ENCODE measurements at places on chromosomes 11 and 22. TPM values are rescaled to one million over a fixed set of nuclear protein-coding genes. Genes with fewer than 3 reads are reported as not detected.

DNA sequence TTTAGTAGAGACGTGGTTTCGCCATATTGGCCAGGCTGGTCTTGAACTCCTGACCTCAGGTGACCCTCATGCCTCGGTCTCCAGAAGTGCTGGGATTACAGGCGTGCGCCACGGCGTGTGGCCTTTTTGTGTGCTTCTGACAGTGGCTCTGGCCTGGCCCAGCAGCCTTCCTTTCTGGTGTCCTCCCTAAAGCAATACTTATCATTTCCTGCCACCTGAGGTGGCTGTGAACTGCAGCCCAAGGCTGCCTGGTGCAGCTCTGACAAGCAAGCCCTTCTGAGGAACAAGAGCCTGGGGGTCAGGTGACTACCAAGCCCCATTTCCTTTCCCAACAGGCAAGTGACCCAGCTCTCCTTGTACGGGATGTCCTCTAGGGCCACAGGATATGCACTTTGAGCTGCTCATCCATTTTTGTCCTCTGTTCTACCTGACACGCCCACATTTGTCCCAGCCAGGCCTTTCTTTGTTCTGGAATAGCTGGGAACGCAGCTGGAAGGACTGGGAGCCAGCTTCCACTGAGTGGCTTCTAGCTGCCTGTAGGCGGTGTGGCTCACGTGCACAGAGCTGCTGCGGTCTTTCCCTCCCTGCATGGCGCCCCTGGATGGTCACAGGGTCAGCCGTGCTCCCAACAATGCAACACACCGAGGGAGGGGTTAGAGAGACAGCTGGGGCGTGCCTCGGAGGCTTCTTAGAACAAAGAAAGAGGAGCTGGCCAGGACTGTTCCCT lies 12.3 kb upstream of the BID start:
- DNase-seq = peak; percentile 97

Gene YAP1
- total RNA-seq = 69.1 TPM

DNA sequence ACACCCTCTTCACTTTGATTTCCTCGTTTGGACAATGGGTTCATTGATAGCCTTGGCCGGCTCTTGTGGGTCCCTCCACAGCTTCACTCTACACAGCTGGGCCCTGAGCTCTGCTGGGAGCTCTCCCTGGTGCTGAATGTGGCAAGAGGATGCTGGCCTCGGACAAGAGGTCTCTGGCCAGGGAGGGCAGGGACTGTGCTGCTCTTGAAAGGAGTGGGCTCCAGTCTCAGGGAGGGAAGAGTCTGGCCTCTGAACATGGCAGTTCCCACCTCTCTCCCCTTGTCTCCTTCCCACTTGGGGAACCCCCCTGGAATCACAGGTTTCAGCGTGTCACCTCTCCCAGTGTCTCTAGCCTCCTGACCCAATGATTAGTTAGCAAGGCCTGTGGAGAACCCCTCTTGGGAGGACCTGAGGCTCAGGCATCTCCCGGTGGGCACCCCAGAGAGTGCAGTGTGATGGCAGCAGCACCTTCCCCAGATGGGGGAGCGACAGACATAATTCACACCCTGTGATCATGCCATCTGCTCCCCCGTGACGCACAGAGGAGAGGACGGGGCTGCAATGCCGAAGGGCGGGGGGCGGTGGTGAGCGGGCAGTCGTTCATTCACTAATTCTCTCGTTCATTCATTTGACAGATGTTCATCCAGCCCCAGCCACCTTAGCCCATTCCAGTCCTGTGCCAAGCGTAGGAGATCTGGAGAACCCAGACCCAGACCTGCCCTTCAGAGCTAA lies 2.8 kb upstream of the CABP7 start:
- peak; percentile 91 for DNase-seq

DNA sequence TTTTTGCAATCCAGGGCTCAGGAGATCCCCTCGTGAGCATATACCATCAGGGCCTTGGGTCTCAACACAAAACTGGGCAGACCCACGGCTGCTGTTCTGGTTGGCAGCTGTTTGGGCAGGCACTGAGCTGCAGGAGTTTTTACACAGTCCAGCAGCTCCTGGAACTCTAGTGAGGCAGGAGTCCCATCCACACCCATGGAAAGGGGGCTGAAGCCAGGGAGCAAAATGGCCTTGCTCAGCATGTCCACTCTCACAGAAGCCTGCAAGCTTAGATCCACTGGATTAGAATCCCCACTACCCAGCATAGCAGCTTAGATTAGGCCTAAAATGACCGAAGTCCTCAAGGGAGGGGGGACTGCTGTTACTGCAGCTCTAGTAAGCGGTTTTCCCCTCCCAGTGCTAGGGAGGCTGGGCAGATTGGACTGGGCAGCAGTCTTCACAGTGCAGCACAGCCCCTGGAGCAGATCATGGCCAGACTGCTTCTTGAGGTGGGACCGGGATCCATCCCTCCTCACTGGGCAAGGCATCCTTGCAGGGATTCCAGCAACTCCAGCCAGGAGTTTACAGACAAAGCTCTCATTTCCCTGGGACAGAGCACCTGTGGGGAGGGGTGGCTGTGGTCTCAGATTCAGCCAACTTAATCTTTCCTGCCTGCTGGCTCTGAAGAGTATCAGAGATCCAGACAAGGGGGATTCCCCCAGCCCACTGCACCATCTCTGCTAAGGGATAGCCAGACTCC lies 36.4 kb upstream of the CARD16 start:
- DNase-seq = no peak

Gene ANO3
- not detected for total RNA-seq

- peak; percentile 13 for DNase-seq
Measured at GRCh38 chr11:107017433-107018218, 650 bp downstream of the GUCY1A2 start.

- DNase-seq = peak; percentile 97
Measured at GRCh38 chr22:46006379-46007002, 29.5 kb upstream of the WNT7B start.

DNA sequence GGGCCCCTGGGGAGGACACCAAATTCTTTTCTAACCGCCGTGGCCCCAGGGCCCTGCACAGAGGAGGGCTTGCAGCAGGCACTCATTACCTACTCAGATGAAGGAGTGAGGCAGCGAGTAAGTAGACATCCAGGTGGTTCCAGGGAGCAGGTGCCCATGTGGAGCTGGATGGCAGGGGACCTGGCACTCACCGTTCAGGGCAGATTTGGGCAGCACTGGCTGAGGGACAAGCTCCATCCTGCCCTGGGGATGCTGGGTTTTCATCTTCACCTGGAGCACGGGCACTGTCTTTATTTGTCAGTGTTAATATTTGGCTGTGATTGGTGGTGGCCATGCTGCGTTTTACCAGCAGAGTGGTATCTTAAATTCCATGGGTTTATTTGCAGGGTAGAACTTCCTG lies 1182.7 kb downstream of the BRD1 start:
- no peak for DNase-seq

Gene GRIK4
- total RNA-seq = 0.52 TPM

Gene WBP2NL
- total RNA-seq = not detected

DNA sequence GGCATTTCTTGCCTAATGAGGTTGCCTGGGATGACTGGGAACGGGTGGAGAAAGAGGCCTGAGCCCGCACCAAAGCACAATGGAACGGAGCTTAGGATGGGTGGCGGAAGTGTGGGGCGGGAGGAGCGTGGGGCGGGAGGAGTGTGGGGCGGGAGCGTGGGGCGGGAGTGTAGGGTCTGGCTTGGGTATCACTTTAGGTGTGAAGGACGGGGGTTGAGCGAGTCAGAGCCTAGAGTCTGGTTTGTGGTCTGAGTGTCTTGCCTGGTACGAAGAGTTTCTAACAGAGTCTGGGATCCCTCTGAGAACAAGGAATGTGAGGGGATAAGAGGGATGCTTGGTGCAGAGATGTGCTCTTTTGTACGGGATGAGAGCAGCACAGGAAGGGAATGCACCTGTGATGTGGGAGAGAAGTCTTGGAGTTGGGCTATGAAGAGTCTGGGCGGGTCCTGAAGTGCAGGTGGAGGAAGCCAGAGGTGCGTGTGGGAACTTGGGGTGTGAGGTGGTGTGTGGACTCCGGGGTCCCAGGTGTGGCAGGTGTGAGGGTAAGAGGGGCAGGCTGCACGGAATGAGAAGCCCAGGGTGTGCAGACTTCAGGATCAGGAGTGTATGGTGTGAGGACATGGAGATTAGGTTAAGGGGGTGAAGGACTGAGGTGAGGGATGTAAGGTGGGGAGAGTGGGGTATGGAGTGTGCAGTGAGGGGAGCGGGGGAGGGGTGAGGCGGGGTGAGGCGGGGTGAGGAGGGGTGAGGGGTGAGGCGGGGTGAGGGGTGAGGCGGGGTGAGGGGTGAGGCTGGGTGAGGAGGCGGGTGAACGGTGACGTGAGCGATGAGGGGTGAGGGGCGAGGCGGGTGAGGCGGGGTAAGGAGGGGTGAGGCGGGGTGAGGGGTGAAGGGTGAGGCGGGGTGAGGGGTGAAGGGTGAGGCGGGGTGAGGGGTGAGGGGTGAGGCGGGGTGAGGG lies 1.0 kb downstream of the SYCE3 start:
- no peak for DNase-seq

- DNase-seq = no peak
Measured at GRCh38 chr11:41458641-41459040, 811 bp downstream of the LRRC4C start.

DNA sequence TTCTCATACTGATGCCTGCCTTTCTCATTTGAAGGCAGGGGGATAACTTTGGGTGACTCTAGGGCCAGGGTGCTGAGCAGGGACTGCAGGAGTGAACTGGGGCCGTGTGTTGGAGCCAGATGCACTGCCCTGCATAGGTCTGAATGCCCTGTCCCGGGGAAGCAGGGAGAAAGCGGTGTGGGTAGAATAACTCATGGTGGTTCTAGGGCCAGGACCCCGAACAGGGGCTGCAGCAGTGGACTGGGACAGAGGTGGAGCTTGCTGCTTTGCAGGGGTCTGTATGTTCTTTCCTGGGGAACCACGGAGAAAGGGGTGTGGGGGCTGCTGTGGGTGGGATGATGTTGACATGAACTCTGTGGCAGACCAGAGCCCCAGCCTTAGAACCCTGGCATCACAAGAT lies 52.9 kb downstream of the GAB4 start:
- no peak for DNase-seq

GRCh38 chr11:106957030-106957482 lies 61.2 kb downstream of the GUCY1A2 start:
- no peak for DNase-seq

GRCh38 chr11:113504586-113504985 lies 29.4 kb upstream of the DRD2 start:
- no peak for DNase-seq

- DNase-seq = peak; percentile 92
Measured at GRCh38 chr11:130865091-130865773, 51.0 kb downstream of the SNX19 start.

Gene UBQLNL
- total RNA-seq = 0.32 TPM

GRCh38 chr11:2178906-2179494 lies 7.4 kb upstream of the TH start:
- peak; percentile 79 for DNase-seq

DNA sequence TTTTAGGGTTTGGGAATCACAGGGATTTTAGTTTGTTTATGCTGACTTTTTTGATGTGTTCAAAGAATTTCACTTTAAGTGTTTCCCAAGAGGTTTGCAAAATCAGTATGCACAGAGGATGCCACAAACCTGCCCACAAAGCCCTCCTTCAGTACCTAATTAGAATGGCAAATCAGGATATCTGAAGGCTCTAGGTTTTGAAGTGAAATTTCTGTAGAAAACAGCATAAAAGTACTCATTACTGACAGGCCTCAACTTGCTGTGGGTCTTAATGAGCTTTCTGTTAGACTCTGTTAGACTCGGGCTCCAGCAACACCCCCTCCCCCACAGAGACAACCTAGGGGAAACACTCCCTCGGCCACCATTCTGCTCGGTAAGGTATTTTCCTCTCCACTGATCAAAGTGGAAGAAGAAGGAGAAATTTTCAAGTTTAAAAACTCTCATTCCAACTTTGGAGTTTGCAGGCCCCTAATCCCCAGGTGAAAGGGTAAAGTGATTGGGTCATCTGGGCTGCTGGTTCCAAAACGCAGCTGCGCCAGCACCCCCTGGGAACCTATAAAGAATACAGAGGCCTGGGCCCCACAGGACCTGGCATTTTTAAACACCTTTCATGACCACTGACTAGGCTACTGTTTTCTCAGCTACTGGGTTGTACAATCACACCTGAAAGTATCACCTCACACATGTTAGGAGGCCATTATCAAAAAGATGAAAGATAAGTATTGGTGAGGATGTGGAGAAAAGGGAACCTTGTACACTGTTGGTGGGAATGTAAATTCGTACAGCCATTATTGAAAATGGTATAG lies 67.5 kb downstream of the PLEKHA7 start:
- DNase-seq = no peak

DNA sequence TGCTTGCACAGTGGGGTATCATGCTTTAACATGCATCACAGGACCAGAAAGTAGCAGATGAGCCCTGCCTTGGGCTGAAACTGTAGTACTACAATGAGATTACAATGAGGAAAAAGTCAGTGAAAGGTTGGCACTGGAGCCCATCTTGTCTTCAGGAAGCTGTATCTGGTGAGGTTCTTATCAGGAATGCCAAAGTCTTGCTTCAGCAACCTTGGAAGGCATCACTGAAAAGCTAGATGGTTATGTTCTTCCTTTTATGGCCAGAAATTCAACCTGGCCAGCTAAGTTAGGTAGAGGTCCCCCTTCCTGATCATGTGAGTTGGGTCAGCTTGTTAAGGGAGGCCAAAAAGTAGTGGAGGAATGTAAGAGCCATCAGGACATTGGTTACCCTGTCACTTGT lies 254.0 kb upstream of the FAT3 start:
- DNase-seq = no peak

Gene TNNI2
- total RNA-seq = 432 TPM

- DNase-seq = no peak
Measured at GRCh38 chr22:48365386-48365785, 1462.3 kb downstream of the BRD1 start.

- peak; percentile 50 for DNase-seq
Measured at GRCh38 chr22:29587938-29588699, 7.2 kb upstream of the NIPSNAP1 start.

DNA sequence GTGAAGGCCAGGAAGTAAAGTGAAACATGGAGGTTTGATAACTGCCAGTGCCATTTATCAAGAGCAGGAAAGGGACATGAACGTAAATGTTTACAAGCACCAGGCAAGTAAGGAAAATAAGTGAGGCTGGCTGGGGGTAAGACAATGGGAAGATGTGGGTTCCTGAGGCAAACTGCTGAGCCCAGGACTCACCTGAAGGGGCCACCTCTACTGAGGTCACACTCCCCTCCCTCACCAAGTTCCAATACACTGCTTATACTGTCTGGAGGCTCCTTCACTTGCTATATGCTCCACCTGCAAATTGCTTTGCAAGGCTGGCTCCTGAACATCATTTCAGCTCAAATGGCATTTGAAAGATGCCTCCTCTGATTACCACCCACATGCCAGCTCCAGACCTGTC lies 10.3 kb upstream of the ZC3H12C start:
- no peak for DNase-seq

DNA sequence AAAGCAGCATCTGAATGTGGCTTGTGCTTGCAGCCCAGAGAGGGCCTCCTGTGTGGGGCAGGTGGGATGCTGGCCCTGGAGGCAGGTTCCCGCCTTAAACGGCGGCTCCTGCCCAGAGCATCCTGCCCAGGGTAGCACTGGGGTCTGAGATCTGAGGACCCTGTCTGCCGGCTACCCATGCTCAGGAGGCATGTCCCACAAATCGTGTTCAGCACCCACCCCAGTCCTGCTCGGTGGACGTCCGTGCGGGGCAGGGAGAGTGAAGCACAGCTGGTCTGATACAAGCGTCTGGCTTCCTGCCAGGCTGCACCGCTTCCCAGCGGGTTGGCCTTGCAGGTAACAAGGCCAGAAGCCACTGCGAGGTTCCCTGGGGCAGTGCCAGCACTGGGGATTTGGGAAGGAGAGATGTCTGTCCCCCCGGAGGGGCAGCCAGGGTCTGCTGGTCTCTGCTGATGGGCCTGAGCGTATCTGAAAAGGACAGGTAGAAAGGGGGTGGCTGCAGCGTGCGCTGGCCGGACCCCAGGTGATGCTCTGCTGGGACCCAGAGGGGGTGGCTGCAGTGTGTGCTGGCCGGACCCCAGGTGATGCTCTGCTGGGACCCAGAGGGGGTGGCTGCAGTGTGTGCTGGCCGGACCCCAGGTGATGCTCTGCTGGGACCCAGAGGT lies 3.6 kb downstream of the TRABD start:
- DNase-seq = no peak

Gene MS4A12
- total RNA-seq = not detected
